NCI-H1092 treated with DMSO at 0.1 percent for 48 hours (cell line): ENCODE measurements at places on chromosomes 4 and X.

DNA sequence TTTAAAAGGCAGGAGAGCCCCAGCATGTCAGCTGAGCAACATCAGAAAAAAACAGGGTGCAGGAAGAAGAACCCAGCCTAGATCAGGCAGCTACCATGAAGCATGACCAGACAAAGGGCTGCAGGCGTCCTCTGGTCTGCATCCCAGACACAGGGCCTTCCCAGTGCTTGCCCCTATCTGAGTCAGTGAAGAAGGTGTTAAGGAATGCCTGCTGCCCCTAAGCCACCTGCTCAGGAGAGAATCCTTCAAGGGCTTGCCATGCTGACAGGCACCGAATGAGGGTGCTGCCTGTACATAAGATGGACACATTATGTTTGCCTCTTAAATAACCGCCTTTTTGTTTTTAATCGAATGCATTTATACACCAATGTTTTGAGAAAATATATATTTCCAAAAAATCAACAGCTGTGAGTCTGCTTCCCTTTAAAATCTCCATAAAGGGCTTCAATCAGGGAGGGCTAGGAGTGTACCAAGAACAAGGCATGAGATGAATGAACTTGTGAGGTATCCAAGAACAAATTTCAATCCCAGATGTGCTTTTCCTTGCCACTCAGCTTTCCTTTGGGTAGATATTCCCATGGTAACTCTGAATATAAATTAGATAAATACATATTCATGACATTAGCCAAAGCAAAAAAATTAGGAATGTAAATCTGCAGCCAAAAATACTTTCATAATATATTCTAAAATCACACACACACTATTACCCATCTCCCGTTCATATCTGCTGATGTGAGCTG lies 85.1 kb downstream of the SLC9A7 start:
- DNase-seq, result no peak

GRCh38 chr4:41146196-41146595 lies 68.1 kb downstream of the APBB2 start:
- no peak for DNase-seq

DNA sequence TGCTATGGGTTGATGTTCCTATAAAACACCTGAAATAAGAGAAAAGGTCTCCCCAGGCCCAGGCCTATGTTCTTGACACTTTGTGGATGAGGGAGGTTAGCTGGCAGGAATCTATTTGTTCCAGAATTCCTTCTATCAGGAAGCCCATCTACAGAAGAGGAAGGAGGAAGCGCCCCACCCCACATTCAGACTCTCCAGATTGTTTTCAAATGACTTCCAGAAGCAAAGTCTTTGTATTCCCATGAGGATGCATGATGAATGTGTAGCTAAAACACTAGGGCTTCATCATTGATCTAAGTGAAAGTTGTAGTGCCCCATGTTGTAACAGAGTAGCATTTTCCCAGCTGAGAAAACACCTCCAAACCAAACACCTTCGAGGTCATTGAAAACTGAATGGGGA lies 16.4 kb downstream of the OTC start:
- DNase-seq, result no peak

DNA sequence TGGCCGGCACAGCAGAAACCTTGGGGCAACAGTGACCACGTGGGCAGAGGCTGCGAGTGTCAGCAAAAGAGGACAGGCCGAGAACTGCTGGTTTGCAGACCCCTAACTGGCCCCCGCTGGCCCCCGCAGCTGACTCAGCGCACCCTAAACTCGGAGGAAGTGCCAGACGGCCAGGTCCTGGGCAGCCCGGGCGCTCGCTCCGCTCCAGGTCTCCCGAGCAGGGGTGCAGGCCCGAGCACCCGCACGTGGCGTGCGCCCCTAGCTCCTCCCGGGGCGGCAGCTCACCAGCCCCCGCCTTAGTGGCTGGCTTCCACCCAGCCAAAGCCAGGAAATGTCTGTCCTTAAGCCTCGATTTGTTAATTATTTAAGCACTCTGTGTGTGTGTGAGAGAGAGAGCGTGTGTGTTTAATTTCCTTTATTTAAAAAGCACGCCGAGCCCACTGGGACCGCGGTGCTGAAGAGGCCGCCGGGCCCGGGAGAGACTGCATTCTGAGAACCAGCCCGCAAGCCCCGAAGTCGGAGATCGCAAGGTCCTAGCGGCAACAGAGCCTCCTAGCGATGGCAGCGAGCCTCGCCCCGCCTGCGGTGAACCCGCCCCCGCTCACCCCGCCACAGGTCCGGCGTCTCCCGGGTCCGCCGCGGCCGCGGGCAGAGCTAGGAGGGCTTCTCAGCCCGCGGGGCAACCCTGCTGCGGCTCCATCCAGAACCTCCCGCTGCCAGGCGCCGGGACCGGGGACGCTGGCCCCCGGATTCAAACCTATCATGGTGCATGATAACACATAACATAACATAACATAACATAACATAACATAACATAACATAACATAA lies 45.9 kb upstream of the CDKN2AIP start:
- DNase-seq, result peak; percentile 71

- no peak for DNase-seq
Measured at GRCh38 chr4:75561789-75562188, 5.9 kb downstream of the ODAPH start.

- DNase-seq, result no peak
Measured at GRCh38 chrX:4825550-4825949, 1112.1 kb upstream of the PRKX start.

GRCh38 chr4:25788703-25789238 lies 74.0 kb downstream of the SEL1L3 start:
- DNase-seq, result no peak

DNA sequence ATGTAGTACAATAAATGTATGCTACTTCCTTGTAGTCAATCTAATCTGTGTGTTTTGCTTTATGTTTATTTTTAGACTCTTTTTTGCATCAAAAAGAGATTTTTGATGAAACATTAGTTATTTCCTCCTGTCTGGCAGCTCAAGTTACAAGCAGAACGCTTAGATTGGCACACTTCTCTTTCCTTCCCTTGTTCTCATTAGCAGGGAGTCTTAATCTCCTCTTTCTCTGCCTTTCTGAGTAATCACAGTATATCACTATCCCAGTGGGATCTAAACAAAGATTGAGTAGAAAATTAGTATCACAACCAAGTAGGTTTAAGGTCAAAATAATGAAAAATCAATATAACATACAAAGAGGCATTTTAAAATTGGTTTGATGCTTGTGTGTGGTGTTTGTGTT lies 1192.6 kb downstream of the C4orf33 start:
- no peak for DNase-seq

GRCh38 chr4:158121161-158121579 lies 51.7 kb downstream of the GASK1B start:
- no peak for DNase-seq

- DNase-seq, result no peak
Measured at GRCh38 chr4:16843831-16844508, 54.5 kb downstream of the LDB2 start.

DNA sequence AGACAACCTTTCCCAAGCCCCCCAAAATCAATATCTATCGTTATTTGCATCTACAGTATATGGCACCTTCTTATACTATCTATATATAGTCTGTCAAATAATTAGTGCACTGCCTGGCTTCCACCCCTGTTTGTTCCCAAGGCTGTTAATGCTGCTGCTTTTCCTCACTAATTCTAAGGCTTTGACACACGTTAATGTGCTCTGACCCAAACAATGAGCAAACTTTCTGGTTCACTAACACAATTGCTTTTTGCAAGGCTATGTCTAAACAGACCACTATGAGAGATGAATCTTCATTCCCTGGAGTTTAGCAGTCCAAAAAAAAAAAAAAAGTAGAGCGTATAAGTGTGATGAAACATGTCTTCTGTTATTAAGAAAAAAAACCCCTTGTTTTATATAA lies 360.9 kb upstream of the AGA start:
- no peak for DNase-seq

DNA sequence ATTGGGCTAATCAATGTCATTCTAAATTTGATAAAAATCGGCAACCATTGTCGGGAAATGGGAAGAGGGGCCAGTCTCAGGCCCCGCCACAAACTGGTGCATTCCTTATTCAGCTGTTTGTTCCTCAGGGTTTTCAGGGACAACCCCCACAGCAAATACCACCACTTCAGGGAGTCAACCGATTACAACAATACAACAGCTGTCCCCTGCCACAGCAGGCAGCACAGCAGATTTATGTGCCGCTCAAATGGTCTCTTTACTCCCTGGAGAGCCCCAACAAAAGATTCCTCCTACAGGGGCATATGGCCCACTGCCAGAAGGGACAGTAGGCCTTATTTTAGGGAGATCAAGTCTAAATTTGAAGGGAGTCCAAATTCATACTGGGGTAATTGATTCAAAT lies 61.8 kb downstream of the ZNF732 start:
- DNase-seq, result peak; percentile 55

DNA sequence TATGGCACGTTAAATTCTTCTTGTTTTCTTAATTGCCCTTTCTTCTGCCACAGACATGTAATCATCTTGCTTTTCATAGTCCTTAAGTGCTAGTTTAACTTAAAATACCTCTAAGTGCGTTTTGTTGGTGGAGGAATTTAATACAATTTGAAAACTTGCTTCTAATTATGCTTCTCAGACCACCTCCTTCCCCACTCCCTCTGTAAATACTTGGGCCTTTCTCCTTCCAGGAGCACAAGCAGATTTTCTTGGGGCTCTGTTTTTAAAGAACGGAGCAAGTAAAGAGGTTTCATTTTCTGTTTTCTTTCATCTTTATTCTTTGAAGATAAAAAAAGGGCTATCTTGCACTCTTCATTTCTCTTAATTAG lies 559 bp upstream of the PCDH18 start:
- DNase-seq, result no peak

- DNase-seq, result no peak
Measured at GRCh38 chrX:38552721-38553120, 8.6 kb upstream of the TSPAN7 start.

GRCh38 chr4:172055046-172055445 lies 241.8 kb downstream of the GALNTL6 start:
- DNase-seq, result no peak

DNA sequence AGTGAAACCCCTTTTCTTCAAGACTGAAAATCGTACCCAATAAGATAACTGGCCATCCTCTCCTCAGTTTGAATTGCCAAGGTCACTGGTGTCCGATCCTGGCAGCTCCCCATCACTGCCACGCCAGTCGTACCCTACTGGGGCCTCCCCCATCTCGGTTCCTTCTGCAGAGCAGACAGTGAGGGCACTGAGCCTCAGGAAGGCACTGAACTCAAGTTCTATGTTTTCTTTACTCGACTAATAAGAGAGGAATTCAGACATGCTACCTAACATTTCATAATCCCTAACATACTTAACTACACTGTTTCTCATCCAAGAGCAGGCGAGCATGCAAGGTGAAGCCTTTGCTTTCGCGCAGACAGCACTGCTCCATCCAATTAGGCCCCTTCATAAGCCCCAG lies 23.4 kb downstream of the ZFYVE28 start:
- no peak for DNase-seq

DNA sequence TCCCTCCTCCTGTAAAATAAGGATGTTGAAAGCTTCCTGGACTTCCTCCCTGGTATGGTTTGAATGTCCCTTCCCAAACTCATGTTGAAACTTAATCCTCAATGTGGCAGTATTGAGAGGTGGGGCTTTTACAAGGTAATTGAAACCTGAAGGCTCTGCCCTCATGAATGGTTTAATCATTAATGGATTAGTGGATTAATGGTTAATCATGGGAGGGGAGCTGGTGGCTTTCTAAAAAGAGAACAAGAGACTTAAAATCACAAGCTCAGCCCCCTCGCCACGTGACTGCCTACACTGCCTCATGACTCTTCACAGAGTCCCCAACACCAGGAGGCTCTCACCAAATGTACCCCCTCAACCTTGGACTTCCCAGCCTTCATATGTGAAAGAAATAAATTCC lies 124.6 kb upstream of the ANXA3 start:
- no peak for DNase-seq

DNA sequence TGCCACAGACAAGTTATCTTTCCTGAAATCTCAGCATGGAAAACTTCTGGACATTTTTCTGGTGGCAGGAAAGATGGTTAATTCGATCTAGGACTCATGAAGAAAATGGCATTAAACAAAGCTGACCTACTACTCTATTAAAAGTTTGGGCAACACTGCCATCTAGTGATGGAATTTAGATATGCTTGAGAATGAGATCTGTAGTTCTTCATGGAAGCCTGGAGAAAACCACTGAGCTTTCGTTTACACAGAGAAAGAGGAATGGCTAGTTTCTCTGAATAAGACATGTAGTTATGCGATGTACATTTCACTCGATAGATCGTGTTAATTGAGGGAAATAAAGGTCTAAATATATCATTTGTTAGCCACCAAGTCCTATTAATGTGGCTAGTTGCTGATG lies 51.7 kb upstream of the CHRDL1 start:
- peak; percentile 75 for DNase-seq

DNA sequence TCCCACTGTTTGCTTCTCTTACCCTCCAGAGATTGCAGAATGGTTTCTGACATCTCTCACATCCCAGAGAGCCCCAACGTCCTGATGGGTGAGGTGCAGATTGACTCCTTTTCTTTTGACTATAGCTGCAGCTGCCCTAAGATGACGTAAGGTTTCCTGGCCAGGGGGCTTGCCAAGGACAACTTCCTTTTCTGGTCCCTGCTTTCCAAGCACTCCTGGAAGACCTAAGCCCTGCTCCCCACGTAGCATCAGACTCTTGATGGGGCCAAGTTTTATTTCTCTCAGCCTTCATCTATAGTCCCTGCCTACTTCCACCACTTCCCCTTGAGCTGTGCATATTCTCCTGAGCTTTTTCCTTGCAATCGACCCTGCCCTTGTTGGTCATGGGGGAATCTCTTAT lies 497.7 kb downstream of the IDS start:
- no peak for DNase-seq
